Lower leg skin (tissue), 4 donors: ENCODE measurements at places on chromosomes 11 and 22. TPM values are rescaled to one million over a fixed set of nuclear protein-coding genes. Genes with fewer than 3 reads are reported as not detected.

DNA sequence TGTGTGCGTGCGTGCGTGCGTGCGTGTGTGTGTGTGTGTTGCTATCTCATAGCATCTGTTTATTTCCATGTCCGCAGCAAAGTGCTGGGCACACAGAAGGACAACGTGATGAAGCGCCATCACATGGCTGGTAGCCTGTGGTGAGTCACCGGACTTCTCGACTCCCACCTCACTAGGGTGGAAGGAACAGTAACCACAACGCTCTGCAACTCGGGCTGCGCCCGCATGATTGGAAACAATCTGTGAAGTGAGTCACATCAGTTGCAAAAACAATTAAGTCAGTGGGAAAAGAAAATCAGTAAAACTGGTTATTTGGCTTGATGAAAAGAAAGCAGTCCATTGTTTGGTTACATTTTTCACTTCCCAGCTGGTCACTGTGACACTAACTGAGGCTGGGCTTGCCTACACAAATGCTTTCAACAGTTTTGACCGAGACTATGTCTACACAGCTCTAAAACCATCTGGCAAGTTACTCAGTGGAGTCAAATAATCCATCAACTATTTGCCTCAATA is 437.3 kb upstream of the CADM1 start:
- DNase-seq, result no peak

- peak; percentile 92 for DNase-seq
Observed at GRCh38 chr11:69915501-69916250, 96.5 kb upstream of the FGF3 start.

DNA sequence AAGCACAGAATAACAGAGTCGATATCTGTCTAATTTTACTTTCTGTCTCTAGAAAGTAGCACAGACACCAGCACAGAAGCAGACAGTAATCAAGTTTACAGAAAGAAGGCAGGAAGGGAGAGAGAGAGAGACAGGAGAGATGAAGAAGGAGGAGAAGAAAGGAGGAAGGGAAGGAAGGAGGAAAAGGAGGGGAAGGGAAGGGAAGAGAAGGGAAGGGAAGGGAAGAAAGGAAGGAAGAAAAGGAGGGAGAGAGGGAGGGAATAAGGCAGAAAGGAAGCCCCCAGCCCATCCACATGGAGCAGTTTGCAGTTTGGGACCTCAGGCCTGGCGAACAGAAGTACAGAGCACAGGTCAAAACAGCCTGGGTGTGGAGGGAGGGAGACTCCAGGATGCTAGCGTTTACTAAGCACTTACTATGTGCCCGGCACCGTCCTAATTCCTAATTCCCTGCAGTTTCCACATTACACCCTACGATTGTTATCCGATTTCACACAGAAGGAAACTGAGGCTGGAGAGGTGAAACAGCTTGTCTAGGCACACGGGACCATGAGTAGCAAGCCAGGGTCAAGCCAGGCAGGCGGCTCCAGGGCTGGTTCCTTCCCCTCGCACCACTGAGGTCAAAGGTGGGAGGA is 46.0 kb upstream of the WNT7B start:
- DNase-seq, result no peak

DNA sequence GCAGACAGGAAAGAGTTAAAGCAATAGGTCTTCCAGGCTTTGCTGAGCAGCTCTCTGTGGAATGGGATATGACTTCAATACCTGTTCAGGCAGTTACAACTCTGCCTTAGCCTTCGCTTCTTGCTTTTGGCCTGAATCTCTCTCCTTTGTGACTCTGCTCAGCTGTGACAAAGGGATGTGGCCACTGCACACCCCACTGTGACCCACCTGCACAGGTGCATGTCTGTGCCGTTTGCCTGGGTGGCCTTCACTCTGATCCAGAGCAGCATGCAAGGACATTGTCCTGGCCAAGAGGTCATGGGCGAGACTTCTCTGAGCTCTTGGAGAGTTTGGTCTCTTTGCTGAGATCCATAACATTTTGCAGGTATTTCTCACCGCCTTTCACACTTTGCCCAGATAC is 891.3 kb downstream of the BRD1 start:
- peak; percentile 29 for DNase-seq

DNA sequence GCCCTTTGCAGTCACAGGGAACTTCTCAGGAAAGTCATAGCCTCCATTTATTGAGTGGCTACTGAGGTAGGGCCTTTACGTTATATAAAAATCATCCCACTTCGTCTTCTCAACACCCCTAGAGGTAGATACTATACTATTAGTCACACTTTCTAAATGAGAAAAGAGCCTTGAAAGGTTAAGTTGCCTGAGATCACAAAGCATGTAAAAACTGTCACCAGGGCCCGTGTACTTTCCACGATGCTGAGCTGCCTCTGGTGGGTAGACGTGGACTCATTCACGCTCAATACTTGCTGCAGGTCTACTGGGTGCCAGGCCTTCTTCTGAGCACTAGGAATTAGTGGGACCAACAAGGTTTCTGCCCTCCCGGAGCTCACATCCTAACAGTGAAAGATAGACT is 16.3 kb downstream of the CHRDL2 start:
- DNase-seq, result no peak

DNA sequence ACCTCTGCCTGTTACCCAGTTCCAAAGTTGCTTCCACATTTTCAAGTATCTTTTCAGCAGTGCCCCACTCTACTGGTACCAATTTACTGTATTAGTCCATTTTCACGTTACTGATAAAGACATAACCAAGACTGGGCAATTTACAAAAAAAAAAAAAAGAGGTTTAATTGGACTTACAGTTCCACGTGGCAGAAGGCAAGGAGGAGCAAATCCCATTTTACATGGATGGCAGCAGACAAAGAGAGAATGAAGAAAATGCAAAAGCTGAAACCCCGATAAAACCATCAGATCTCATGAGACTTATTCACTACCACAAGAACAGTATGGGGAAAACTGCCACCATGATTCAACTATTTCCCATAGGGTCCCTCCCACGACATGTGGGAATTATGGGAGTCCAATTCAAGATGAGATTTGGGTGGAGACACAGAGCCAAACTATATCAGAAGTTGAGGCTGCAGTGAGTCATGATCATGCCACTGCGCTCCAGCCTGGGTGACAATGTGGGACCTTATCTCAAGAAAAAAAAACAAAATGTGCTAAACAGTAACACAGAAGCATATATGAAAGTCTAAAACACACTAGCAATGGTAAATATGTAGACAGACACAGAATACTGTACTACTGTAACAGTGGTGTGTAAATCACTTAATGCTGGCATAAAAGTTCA is 190.3 kb upstream of the ZC3H12C start:
- DNase-seq, result no peak

GRCh38 chr11:47786373-47786772 is 19.2 kb upstream of the FNBP4 start:
- DNase-seq, result no peak

- DNase-seq, result no peak
Observed at GRCh38 chr22:44538051-44538450, 40.0 kb upstream of the RTL6 start.

DNA sequence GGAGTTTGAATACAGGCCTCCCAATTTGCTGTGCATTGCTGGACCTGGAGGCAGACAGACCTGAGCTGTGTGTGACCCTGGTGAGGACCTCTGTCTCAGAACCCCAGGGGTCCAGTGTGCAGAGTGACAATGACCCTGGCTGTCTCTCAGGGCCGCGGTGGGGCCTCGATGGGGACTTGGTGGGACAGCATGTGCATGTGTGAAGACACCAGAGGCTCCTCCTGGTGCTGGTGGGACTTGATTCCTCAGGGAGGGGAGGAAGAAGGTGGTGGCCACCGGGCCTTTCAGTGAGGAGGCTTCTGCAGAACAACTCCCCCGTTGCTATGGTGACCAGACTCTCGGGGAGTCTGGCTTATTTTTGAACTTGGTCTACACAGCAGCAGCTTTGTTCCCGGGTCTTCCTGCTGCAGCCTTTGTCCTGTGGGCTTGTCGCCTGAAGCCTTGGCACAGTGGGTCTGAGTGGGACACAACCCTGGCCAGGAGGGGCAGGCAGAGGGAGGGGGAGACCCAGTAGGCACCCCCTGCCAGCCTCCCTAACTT is 35.3 kb downstream of the MCM5 start:
- DNase-seq, result no peak

GRCh38 chr11:69545976-69546617 is 64.6 kb downstream of the LINC01488 start:
- no peak for DNase-seq

GRCh38 chr22:36379593-36380361 is 8.0 kb downstream of the MYH9 start:
- DNase-seq, result no peak

- DNase-seq, result no peak
Observed at GRCh38 chr22:44535362-44536095, 37.5 kb upstream of the RTL6 start.

DNA sequence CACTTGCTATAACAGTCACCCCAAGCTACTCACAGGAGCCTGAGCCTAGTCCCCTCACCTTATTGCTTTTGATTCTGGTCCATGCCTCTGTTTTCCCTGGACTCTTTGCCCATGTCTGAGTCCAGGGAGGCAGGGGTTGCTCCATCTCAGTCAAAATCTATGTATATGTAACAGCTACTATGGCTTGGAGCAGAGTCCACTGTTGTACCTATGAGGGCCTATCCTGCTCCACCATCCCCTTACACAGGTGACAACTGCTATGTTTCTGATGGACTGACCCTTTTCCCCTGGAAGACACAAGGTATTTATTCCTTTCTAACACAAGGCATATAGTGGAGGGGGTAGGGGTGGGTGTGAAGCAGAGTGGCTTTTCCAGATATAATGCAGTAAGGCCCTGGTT is 119.6 kb downstream of the VPREB1 start:
- DNase-seq, result no peak

GRCh38 chr22:50318698-50319411 is 8.0 kb downstream of the DENND6B start:
- DNase-seq, result peak; percentile 86

DNA sequence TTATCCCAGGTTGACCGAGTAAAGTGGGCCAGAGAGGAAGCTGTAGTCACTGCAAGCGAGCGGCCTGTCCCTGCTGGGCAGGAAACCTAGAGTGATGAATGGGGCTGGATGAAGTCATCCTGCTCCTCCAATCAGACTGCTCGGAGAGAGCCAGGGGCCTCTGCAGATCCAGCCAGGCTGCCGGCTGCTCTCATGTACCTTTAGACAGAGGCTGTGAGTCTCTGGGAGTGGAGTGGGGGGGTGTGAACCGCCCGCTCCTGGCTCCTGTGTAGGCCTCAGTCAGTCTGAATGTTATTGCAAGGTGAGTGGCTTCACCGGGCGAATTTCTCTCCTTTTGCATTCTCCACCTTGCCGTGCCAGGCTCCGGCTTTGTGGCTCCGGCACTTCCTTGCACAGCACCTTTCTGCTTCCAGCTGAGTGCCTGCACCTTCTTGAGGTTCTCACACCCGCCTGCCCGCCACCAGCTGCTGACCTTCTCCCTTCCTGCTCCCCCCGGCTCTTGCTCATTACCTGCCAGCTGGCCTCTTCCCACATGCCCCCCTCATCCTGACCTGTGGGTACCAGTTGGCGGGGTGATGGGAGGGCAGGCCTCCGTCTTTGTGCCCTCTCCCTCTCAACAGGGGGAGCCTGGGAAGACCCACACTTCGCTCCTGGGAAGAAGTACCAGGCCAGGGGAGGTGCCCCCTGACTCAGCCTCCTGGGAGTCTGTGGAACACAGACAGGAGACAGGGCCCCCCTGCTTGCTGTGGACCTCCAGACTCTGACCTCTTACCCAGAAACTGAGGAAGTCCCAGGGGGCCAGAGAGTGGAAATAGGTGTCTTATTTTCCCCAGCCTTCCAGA is 79.9 kb downstream of the GRAMD1B start:
- peak; percentile 65 for DNase-seq

DNA sequence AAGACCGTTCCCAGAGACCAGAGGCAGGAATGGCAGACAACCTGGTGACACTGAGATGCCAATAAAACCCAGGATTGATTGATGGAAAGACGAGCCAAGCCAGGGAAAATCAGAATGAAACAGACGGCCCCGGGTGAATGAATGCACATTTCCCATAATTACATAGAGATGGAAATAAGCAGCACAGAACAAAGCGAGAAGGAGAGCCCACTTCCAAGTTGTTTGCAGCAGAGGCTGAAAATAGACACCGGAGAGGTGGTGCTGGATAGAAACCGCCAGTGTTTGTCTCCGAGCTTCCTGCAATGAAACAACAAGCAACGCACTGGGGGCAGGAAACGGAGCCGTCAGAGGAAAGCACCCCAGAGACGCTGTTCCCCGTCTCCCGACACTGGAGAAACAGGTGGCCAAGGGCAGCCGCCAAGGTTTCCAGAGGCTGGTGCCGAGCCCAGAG is 406.8 kb downstream of the SHANK2 start:
- DNase-seq, result no peak

DNA sequence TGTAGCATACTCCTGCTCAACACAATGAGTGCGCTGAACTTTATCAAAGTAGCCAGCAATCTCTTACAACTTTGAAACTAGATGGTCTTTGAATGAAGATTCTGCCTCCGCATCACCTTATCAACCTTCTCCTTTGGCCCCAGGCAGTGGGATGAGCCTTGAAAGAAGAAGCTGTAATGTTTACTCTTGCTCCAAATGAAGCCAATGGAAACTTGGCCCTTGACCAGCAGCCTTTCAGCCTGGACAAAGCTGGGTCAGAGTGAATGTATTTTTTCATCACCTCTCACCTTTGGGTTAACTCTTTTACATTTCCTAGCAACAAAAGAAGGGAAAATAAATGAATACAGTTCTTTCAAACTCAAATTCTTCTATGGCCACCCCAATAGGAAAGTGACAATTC is 359.1 kb downstream of the KCNA4 start:
- DNase-seq, result no peak

DNA sequence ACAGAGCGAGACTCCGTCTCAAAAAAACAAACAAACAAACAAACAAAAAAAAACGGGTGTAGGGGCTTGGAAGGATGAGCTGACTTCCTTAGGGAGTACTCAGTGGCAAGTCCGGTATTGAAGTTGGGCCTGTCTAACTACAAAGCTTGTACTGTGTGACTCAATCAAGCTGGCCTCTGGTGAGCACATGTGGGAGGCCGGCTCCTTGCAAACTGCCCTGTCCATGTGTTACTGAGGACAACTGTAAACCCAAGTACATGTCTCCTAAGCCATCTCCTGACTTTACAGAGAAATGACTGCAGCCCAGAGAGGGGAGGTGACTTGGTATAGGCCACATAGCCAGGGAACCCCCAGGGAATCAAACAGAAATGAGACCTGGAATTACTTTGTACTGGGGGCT is 11.6 kb downstream of the RIBC2 start:
- DNase-seq, result no peak

Gene RTN4RL2
- 1.6 TPM for total RNA-seq

Gene OR8D1
- not detected for total RNA-seq

Gene LDHAL6A
- not detected for total RNA-seq

Gene C11orf16
- not detected for total RNA-seq

Gene OR10D3
- total RNA-seq, result not detected
